ENCODE measurements at places on chromosomes 1 and 21.

DNA sequence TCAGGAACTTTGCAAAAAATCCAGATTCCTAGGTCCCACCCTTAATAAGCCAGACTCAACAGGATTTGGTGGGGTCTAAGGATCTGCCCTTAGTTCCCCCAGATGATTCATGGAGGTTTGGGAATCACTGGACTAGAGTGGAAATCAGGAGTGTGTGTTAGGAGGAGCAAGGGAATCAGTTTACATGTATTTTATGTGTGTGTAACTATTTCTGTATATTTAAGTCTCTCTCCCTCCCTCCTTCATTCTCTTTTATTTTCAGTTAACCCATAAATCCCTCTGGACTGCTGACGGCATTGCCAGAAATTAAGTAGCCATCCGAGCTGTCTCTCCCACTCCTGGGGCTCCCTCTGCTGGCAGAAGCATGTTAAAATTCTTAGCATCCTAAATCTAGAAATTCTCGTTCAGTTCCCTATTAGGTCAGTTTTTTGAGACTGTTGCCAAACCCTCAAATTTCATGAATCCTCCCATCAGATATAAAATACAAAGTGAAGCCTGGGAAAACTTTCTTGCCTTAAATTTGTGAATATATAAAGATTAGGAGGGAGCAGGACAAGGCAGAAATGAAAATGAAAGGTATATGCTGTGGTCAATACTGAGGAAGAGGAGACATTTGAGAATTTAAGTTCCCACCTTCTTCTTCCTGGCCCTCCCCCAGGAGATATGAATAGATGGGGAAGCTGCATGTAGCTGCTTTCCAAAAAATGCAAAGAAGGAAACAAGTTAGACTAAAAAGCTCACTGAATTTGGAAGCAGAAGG, 11.7 kb upstream of the HSD11B1 start:
- no peak for DNase-seq

- DNase-seq: no peak
These were observed 230.0 kb upstream of the C1orf174 start for GRCh38 chr1:4130096-4130495.

DNA sequence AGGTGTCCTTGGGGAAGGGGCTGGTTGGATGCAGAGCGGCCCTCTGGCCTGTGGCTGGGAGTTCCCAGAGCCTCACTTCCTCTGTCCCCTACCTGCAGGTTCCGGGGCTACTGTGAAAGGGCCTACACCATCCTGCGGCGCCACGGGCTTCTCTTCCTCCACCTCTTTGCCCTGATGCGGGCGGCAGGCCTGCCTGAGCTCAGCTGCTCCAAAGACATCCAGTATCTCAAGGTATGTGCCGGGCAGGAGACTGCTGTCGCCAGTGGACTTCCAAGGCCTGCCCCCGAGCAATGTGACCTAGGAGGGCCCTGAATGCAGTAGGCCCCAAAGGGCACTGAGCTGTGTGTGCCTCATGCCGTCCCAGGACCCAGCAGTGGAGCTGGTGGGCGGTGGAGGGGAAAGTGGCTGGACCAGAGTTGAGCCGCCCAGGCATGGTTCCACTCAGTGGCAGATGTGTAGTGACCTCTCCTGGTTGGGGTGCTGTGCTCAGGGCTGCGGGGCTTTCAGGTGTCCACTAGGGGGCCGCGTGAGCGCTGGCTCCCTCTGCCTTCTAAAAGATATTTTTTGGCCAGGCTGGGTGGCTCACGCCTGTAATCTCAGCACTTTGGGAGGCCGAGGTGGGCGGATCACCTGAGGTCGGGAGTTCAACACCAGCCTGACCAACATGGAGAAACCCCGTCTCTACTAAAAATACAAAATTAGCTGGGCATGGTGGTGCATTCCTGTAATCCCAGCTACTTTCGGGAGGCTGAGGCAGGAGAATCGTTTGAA, 73.4 kb downstream of the PIK3CD start:
- no peak for DNase-seq

DNA sequence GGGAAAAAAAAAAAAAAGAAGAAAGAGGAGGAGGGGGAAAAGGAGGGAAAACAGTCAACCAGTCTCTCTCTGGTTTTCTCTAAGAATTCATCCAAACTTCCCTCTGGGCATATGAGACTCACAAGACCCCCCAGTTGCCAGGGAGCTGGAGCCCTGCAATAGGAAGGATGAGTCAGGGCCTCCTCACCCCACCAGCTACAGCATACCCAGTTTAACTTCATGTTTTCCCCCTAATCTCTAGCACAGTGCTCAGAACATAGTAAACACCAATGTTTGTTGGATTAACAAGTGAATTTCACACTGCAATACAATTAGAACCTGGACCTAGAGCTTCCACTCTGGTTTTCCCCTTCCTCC, 7.8 kb downstream of the F11R start:
- DNase-seq: no peak

- no peak for DNase-seq
These were observed 13.8 kb upstream of the SEC16B start for GRCh38 chr1:177983482-177984135.

All from vagina (tissue), 2 donors.